Activated CD4-positive, alpha-beta T cell treated with anti-CD3 and anti-CD28 coated beads for 36 hours (primary cell): ENCODE measurements at places on chromosomes 4 and X. TPM values are rescaled to one million over a fixed set of nuclear protein-coding genes. Genes with fewer than 3 reads are reported as not detected.

GRCh38 chr4:109295081-109295480 is 7.4 kb downstream of the COL25A1 start:
- no peak overlapping the region for H3K4me3 ChIP-seq
- H3K4me1 ChIP-seq: no peaks in the 10 kb centered on the region
- H3K27ac ChIP-seq: no peak overlapping the region
- peaks cover 26% of the 10 kb centered on the region for H3K27me3 ChIP-seq
- H3K36me3 ChIP-seq: no peaks in the 10 kb centered on the region
- DNase-seq: no peak

DNA sequence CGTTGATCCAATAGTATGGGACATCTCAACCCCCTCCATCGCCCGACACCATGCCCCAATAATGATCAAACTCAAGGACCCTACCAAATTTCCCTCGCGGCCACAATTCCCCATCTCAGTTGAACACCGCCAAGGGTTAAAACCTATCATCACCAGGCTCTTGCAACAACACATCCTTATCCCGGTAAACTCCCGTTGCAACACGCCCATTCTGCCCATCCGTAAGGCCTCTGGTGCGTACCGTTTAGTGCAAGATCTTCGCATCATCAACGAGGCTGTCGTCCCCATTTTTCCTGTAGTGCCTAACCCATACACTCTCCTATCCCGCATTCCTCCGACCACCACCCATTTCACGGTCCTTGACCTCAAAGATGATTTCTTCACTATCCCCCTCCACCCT is 960.5 kb downstream of the RPA4 start:
- H3K4me3 ChIP-seq: no peak overlapping the region
- no peaks in the 10 kb centered on the region for H3K4me1 ChIP-seq
- no peak overlapping the region for H3K27ac ChIP-seq

DNA sequence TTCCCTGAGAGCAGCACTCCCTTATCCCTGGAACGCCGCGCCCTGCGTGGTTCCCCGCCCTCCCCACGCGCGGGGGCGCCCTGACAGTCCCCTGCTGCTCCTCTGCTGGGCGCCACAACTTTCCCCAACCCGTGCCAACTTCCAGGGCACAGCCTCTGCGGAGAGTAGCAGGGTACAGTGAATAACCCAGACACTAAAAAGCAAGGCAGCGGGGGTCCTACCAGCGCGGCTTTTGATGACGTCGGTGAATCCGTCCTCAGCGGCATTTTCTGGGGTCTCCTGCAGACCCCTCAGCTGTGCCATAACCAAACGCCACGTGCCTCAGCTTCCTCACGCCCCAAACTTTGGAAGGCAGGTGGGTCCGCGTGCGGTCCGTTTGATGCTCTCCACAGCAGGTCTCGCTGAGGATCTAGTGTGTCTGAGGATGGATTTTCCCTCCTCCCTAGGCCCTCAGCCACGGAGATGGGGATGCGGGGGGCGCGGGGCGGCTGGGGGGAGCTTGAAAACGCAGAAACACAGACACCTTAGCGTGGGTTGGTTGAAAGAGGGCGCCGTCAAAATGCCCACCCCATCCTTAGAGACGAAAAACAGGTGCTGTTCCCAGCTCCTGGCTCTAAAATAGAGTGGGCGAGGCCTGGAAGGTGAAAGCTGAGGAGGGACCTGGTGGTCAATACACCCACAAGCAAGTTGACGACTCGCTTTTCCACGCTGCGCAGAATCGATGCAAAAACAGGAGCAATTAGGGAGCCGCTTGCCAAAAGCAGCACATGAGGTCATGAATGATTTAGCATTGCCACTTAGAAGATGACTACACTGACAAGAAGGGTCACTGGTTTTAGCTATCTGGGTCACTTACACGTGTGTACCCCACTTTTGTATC is 405.6 kb downstream of the FAM47A start:
- no peaks in the 10 kb centered on the region for H3K4me1 ChIP-seq
- H3K27me3 ChIP-seq: no peaks in the 10 kb centered on the region
- no peak overlapping the region for H3K4me3 ChIP-seq

DNA sequence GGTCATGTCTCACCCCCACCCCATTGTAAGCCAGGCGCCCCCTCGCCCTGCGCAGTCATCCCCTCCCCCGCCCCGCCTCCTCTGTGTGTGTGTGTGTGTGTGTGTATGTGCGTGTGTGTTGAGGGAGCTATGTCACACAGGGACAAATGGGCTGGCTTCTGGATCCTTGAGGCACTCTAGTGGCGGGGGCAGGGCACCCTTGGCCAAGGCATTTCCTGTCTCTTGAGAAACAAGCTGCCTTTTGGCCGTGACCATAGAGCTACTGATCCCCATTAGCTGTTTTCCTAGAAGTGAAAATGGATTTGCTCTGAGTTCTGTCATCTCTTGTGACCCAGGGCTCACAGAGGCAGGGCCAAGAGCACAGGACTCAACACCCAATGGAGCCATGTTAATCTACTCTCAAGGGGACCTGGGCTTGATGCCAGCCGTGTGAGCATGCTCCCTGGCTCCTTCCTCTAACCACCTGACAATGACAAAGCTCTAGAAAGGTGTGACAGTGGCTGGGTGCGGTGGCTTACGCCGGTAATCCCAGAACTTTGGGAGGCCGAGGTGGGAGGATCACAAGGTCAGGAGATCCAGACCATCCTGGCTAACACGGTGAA is 162.5 kb upstream of the BCOR start:
- no peaks in the 10 kb centered on the region for H3K36me3 ChIP-seq
- H3K27ac ChIP-seq: no peak overlapping the region
- no peak overlapping the region for H3K4me3 ChIP-seq
- H3K4me1 ChIP-seq: no peaks in the 10 kb centered on the region
- no peak for DNase-seq
- H3K27me3 ChIP-seq: no peaks in the 10 kb centered on the region

The CLDN22 gene
- total RNA-seq: not detected

- no peak for DNase-seq
- no peaks in the 10 kb centered on the region for H3K36me3 ChIP-seq
Measured at GRCh38 chrX:10926891-10927290, 184.2 kb upstream of the HCCS start.

GRCh38 chr4:187128976-187129375 is 405.3 kb upstream of the FAT1 start:
- H3K27me3 ChIP-seq: no peaks in the 10 kb centered on the region
- no peaks in the 10 kb centered on the region for H3K4me1 ChIP-seq
- DNase-seq: no peak
- H3K36me3 ChIP-seq: no peaks in the 10 kb centered on the region

GRCh38 chrX:24229400-24229879 is 79.9 kb downstream of the ZFX start:
- no peaks in the 10 kb centered on the region for H3K27me3 ChIP-seq
- H3K36me3 ChIP-seq: no peaks in the 10 kb centered on the region
- no peak for DNase-seq
- H3K4me3 ChIP-seq: no peak overlapping the region
- H3K27ac ChIP-seq: no peak overlapping the region

GRCh38 chr4:513327-513726 is 14.3 kb downstream of the PIGG start:
- DNase-seq: no peak
- H3K27ac ChIP-seq: no peak overlapping the region
- H3K4me3 ChIP-seq: no peak overlapping the region
- H3K27me3 ChIP-seq: no peaks in the 10 kb centered on the region

- peaks cover 2% of the 10 kb centered on the region for H3K4me1 ChIP-seq
- peaks cover 24% of the 10 kb centered on the region for H3K27me3 ChIP-seq
- H3K36me3 ChIP-seq: no peaks in the 10 kb centered on the region
- H3K27ac ChIP-seq: no peak overlapping the region
Measured at GRCh38 chrX:69505772-69506616, 1.9 kb downstream of the NALF2 start.

DNA sequence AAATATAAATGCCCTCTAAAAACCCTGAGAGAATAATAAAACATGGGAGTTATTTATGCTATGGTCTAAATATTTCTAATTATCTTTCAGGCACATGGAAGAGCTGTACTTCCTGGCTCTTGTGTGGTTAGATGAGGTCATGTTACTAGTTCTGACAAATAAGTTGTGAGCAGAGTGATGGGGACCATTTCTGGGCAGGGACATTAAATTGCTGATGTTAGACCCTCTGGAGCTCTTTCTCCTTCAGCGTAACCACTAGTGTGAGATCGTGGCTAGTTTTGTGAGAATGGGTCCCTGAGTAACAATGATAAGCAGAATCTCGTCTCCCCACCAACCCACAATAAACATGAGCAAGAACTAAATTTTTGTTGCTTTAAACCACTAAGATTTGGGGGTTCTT is 108.0 kb downstream of the MAML3 start:
- H3K4me1 ChIP-seq: peaks cover 29% of the 10 kb centered on the region
- H3K4me3 ChIP-seq: no peak overlapping the region
- DNase-seq: no peak
- H3K27me3 ChIP-seq: peaks cover 8% of the 10 kb centered on the region
- H3K36me3 ChIP-seq: peaks cover 1% of the 10 kb centered on the region

GRCh38 chrX:47587906-47588735 is 5.9 kb downstream of the TIMP1 start:
- DNase-seq: no peak
- H3K27ac ChIP-seq: no peak overlapping the region
- no peak overlapping the region for H3K4me3 ChIP-seq
- H3K4me1 ChIP-seq: peaks cover 14% of the 10 kb centered on the region
- no peaks in the 10 kb centered on the region for H3K27me3 ChIP-seq

The OTC gene
- not detected for total RNA-seq
